ENCODE measurements at places on chromosomes 3 and 15.
A peak's percentile ranks its signal among the peaks of the same experiment; 100 is the strongest.

- DNase-seq = peak; percentile 29
Observed at GRCh38 chr3:44584646-44585501, at the start of gene ZNF660. TSS of gene ZNF660 (plus strand) at chr3:44584964. CDS start at chr3:44594194, 9,230 bp downstream.

DNA sequence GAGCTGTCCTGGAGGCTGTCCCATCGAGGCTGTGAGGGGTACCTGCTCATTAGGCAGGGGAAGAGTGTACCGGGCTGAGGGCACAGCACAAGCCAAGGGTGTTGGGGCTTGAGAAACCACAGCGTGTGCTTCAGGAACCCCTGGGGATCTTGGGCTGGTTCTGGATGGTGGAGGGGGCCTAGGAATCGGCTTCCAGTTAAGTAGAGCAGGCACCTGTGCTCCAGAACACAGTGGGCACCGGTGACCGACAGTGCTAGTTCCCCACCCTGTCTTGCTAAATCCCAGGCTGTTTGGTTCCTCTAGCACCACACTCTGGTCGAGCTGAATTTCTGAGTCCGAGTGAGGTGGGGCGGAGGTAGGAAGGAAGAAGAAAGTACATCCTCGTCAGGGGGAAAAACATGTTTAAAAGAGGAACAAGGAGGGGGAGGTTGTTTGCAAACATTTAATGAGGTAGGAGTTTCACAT, 29.1 kb downstream of the SLC6A6 start:
- DNase-seq = no peak

DNA sequence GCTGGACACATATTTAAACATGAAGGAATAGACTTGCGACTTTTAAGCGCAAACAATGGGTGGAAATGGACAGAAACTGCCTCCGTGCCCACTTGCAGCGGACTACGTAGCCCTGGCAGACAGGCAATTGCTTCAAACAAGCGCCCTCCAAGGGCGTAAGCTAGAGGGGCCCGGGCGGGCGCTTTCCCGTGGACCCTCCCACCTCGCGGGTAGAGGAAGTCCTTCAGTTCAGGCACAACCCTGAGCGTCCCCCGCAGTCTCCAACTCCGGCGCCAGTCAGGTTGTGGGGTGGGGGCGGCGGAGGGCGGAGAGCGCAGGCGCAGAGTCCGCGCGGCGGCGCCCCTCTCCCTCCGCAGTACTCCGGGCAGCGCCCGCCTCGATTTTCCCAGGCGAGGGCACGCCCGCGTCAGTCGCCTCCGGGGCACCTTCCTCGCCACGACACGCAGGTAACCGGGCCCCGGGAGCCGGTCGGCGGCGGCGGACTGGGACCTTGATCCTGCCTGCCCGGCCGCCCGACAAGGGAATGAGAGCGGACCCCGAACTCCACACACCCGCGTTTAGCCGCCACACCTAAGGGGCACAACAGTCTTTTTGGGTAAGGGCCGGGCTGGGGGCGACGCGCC, at the start of gene SLC35G2:
Gene SLC35G2, plus strand, starts transcription at position 358 of the 623 bp plus-strand sequence. CDS start 35,335 bp downstream, outside the sequence.
- no peak for DNase-seq

DNA sequence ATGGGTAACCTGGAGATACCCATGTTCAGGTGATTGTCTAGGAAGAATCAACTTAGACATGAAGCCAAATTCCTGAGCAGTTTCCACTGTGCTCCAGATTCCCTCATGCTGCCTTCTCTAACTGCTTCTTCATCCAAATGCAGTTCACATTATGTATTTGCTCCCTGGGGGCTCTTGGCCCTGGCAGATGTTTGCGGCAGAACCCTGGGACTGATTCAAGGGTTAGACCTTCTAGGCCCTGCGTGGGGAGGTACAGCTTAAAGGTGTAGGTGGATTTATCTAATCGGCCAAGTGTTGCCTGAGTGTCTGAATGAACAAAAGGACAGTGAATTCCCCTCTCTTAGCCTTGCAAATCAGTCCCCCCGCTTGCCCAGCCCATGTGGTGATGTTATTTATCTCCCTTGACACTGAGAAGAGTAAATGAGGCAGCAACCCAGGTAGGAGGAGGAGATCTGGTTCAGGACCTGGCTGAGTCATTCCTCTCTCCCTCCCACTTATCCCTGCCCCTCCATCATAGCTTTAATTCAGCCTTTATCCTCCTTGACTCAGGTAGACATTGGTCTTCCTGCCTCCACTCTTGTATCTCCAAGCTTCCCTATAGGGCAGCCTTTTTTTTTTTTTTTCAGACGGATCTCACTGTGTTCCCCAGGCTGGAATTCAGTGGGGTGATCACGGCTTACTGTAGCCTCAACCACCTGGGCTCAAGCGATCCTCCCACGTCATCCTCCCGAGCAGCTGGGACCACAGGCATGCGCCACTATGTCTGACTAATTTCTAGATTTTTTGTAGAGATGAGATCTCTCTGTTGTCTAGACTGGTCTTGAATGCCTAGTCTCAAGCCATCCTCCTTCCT, 54.8 kb downstream of the MAGEF1 start:
- DNase-seq = no peak

- DNase-seq = no peak
Observed at GRCh38 chr3:126356373-126357264, 589 bp downstream of the KLF15 start.

- no peak for DNase-seq
Observed at GRCh38 chr15:68699881-68700454, 120.7 kb downstream of the ANP32A start.

- no peak for DNase-seq
Observed at GRCh38 chr3:72065872-72066641, 281.1 kb upstream of the PROK2 start.

- DNase-seq = no peak
Observed at GRCh38 chr3:185866995-185867394, 42.2 kb upstream of the IGF2BP2 start.

GRCh38 chr3:54527521-54527920, 400.3 kb downstream of the LRTM1 start:
- DNase-seq = no peak

GRCh38 chr3:107561980-107562379, 39.2 kb downstream of the BBX start:
- DNase-seq = no peak

DNA sequence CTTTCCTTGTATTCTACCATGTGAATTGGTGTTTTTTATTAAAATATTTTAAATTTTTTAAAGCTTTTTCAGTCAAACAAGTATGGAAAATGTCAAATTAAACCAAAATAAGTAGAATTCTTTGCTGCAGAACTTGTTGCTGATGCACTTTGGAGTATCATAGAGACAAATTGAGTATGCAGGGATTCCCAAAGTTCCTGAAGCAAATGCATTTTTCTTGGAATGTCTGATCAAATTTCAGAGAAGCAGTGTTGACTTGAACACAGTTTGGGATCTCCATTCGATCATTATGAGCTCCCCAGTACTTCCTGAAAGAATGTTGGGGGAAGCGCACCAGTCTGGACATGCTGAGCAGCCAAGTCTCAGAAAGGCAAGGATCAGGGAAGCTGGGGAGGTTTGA, 517.8 kb upstream of the CFAP20DC start:
- no peak for DNase-seq

DNA sequence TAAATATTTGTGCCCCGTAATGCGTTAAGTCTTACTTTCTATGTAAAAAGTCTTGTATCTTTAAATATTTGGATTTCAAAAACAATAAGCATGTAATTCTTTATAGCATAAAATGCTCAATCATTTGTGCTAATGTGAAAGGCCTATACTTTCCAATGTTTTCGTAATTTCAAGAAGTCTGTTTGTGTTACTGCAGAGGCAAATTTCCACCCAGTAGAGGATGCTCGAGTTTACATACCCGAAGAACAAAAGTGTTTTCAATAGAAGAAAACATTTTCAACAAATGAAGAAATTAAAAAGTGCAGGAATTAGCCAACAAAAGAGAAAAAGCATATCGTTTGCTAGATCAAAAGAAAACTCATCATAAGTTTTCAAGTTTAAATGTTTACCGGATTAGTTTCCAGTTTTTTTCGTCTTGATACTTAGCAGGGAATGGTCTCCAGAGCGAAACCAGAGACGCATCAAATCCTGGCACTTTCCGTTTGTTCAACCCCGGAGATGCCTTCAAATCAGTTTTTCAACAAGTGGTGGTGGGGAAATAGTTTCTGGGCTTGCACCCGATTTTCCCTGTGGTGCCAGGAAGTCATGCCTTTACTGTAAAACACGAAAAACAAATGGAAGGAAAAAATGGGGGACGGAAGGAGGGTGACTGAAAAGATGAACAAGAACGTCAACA, 1.0 kb downstream of the CGGBP1 start:
- no peak for DNase-seq

All from NCI-H1694 (cell line).